ENCODE measurements at places on chromosomes 6 and 20.

DNA sequence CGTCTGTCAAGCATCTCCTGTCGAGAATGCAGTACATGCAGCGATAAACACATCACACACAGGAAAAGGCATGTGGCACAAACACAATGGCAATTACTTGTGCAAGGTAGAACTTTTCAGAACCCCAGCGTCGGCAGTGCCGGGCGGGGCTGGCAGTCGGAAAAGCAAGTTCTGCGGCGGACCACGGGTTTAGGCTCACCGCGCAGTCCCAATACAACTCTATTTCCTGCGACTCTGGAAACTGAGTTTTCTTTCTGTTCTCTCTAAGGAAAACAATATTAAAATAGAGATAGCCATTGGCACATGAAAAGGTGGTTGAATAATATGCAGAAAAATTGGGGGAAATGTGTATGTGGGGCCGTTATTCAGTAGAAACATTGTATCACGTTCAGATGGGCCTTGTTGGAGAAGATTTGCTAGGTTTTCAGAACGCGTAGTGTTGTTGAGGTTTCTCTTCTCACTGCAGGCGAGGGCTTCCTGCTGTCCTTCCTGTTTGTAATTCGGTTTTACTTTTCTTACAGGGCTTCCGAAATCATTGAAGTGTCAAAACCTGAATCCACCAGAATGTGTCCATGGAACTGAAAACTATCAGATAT, 369.5 kb downstream of the THBS2 start:
- no peak for DNase-seq

GRCh38 chr6:151317103-151317994, 74.0 kb downstream of the ZBTB2 start:
- DNase-seq: no peak

DNA sequence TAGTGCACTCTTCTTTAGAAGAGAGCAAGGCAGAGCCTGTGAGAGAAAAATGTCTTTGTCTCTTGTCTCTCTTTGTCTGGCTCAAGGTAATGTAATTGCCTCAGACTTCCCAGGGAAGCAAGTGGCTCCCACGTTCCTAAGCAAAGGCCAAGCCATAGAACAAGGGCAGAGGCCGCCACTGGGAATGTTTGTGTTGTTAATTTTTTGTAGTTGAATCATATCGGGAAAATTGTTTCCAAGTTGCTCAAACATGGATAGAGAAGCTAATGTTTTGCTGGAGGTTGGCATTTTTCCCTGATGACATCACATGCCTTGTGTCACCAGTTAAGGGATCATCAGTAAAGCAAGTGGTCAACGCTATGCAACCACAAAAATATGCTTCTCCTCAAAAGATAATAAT, 211.5 kb upstream of the FOXA2 start:
- no peak for DNase-seq

GRCh38 chr6:15280028-15280427, 34.2 kb downstream of the JARID2 start:
- no peak for DNase-seq

- DNase-seq: no peak
Observed at GRCh38 chr6:170260686-170261085, 30.2 kb downstream of the DLL1 start.

- DNase-seq: no peak
Observed at GRCh38 chr20:9241232-9241692, 172.4 kb downstream of the PLCB4 start.

GRCh38 chr6:156988276-156989158, 211.3 kb downstream of the ARID1B start:
- DNase-seq: no peak

DNA sequence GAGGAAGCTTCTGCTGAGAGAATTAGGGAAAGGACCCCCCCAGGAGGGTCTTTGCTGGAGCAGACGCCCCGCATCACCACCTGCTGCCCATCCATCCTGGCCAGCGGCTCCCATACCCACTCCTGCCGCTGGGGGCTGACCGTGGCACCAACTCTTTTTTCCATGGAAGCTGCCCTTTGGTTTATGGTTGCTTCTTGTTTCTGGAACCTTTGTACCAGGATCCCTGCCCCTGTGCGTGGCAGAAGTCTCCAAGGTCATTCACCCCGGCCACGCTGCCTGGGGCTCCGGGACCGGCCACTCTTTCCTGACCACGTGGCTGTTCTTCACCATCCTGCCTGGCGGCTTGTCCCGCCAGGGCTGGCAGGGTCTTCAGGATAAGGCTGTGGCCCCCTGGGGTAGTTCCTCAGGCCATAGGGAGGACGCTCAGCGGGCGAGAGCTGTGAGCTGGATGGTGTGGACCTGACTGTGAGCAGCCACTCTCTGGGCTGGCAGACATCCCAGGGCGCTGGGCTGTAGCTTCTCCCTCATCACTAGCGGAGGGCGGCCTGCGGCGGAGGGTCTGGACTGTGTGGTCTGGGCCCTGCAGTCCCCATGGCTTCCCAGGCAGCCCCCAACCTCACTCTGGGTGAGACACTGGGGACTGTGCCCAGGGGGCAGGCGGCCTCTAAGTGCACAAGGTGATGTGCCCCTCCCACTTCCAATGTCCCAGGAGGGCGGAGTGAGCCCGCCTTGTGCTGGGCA, 22.8 kb upstream of the RBBP8NL start:
- no peak for DNase-seq

DNA sequence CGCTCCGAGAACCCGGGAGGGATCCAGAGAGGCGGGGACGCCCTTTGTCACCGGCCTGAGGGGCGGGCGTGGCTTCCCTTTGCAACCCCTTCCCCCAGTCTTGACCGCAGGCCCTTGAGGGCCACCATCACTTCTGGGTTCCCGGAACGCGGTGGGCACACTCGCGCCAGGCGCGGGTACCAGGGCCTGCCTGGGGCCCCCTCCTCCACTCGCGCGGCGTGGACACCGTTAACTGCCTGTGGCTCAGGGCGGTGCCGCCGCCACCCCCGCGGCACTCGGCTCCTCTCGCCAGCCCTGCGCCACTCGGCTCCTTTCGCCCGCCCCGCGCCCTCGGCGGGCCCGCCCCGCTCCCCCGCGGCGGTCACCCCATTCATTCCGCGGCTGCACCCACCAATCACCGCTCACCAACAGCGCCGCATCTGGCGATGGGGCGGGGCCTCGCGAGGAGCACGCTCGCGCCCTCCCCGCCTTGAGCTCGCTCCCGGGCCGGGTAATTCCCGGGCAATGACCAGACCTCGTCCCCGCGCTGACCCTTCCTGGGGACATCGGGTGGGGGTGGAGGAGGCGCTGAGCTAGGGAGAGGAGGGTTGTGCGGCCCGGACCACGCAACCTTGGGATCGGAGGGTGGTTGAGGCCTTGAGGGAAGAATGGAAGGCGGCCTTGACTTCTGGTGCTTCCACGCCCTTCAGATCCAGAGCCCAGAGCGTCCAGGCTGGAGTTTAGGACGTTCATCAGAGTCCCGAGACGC, 10.5 kb upstream of the ELOVL5 start:
- peak; percentile 91 for DNase-seq

GRCh38 chr20:19361790-19362189, 149.3 kb downstream of the SLC24A3 start:
- DNase-seq: no peak

- DNase-seq: no peak
Observed at GRCh38 chr6:7809346-7809745, 83.4 kb downstream of the BMP6 start.

DNA sequence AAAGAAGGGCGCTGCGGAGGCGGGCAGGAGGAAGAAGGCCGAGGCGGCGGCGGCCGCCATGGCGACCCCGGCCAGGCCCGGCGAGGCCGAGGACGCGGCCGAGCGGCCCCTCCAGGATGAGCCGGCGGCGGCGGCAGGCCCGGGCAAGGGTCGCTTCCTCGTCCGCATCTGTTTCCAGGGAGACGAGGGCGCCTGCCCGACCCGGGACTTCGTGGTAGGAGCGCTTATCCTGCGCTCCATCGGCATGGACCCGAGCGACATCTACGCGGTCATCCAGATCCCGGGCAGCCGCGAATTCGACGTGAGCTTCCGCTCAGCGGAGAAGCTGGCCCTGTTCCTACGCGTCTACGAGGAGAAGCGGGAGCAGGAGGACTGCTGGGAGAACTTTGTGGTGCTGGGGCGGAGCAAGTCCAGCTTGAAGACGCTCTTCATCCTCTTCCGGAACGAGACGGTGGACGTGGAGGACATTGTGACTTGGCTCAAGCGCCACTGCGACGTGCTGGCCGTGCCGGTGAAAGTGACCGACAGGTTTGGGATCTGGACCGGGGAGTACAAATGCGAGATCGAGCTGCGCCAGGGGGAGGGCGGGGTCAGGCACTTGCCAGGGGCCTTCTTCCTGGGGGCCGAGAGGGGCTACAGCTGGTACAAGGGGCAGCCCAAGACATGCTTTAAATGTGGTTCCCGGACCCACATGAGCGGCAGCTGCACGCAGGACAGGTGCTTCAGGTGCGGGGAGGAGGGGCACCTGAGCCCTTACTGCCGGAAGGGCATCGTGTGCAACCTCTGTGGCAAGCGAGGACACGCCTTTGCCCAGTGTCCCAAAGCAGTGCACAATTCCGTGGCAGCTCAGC, 780 bp downstream of the ZCCHC3 start:
- peak; percentile 32 for DNase-seq

- DNase-seq: no peak
Observed at GRCh38 chr6:158782432-158783166, 36.6 kb downstream of the EZR start.

DNA sequence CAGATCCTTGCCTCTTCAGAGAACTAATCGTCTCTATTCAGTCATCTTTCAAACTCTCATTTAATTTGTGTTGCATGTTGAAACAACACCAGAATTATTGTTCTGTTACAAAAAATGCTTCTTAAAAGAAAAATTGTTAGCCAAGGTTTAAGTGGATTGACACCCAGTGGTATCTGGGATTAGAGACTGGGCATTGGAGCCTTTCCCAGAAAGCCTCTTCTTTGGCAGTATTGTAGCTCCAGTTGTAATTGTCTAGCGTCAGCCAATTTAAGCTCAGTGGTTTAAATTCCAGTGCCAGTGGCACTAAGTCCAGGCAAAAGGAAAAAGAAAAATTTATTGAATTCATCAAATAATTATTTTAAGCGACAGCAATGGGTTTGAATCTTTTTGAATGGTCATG, 801 bp downstream of the CCDC28A start:
- no peak for DNase-seq

GRCh38 chr6:148164645-148165044, 178.0 kb upstream of the SASH1 start:
- no peak for DNase-seq

- DNase-seq: no peak
Observed at GRCh38 chr6:135722679-135723078, 128.8 kb upstream of the PDE7B start.

DNA sequence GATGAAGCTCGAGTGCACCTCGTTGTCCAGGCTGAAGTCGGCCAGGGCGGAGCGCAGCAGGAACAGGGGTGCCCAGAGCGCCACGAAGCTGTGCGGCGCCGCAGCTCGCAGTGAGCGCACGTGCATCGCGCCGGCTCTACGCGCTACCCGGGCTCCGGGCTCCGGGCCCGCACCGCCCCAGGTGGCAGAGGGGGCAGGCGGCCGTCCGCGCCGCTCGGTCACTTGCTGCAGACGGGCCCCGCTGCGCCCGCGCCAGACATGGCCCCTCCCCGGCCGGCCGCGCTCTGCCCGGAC, 497 bp downstream of the BMP7 start:
- DNase-seq: no peak

DNA sequence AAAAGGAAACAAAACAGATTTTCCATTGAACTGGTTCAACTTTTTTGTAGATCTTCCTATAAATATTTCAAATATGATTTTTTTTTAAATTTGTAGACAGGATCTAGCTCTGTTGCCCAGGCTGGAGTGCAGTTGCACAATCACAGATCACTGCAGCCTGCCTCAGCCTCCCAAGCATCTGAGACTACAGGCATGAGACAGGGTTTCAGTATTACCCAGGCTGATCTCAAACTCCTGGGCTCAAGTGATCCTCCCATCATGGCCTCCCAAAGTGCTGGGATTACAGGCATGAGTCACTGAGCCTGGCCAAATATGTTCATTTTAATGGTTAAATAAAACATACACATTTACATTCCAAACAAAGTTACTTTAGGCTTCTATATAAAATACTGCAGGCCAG, 33.6 kb downstream of the SAMHD1 start:
- no peak for DNase-seq

GRCh38 chr6:3333263-3333662, 74.5 kb downstream of the PSMG4 start:
- no peak for DNase-seq

GRCh38 chr20:61414455-61414991, 162.5 kb downstream of the CDH4 start:
- DNase-seq: no peak

DNA sequence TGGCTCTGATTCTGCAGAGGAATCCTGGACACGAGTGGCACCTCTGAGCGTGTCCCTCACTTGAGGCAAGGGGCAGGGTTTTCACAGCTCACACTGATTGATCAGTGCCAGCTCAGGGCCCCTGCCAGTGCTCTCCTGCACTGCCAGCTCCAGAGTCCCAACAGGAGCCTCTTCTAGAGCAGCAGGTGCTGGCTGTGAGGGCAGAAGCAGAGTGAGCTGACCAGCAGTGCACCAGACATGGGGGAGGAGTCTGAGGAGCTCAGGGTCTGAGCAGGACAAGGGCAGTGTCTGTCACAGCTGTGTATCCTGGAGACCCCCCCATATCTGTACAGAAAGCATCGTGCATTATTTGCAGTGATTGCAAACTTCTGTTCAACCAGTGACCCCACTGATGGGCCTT, 31.5 kb upstream of the THBS2 start:
- DNase-seq: no peak

GRCh38 chr6:142810952-142811514, 133.9 kb downstream of the HIVEP2 start:
- DNase-seq: peak; percentile 55
